CD4-positive, alpha-beta T cell treated with Interferon gamma for 1 hour (primary cell): ENCODE measurements at places on chromosomes 5 and 9.

- DNase-seq, result no peak
Measured at GRCh38 chr9:85130260-85130659, 460.7 kb downstream of the NTRK2 start.

- no peak for DNase-seq
Measured at GRCh38 chr9:111027798-111028197, 10.5 kb downstream of the LPAR1 start.

DNA sequence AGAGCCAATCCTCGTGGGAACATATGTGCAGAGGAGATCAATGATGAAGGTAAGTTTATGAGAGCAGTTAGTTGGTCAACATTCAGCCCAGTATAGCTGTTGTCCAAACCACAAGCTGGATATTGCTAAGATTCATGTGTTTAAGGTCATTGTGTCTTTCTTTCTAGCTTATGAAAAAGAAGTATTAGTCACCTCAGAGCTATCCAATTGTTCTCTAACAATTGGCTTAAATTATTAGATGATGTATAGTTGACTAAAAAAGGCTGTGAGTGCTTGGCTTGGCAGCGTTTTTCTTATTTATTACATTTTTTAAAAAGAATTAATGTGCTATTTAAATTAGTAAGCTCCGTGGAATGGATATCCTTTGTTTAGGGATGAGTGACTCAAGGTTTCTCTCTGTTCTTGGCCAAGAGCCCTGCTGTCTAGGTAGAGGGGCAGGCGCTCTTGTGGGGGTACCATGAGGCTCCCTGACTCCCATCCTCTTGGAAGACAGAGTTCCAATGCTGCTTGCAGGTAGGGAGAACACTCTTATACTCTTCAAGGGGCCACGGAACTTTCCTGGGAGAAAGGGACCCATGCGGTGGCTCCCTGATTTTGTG lies 487.4 kb downstream of the IRX1 start:
- DNase-seq, result no peak

DNA sequence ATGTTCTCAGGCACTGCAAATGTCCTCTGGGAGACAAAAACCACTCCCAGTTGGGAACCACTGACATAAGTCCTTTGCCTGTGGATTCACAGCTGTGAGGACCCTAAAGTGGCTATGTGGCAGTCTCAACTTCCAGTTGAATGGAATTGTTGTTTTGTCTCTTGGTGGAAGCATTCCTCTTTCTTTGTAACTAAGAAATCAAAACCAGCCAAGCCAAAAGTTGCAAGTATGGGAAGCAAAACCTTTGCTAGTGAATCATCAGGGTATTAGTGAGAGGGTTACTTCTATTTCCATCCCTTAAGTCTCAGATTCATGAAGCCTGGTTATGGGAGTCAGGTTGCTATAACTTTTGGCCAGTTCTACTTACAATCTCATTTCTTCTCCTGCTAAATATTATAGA lies 49.8 kb upstream of the RPS23 start:
- DNase-seq, result no peak

DNA sequence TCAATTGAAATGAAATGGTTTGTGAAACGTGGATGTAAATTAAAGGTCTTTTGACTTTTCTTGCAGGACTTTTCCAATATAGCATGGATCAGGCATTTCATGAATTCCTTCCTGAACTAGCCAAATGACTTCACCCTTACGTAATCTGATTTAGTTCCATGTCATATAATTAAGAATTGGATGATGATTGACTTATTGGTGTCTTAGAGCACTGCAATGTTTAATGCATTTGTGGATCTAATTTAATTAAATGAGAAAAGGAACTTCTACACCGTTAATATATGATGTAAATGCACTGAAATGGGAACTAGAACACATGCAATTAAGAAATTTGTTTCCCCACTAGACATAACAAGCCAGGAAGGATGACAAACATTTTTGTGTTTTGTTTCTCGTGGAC lies 228.8 kb downstream of the FBXL7 start:
- DNase-seq, result no peak
